GM04504 (cell line): ENCODE measurements at places on chromosomes 2 and 18.

GRCh38 chr2:147628971-147629421, 215.8 kb upstream of the ACVR2A start:
- DNase-seq, result no peak

DNA sequence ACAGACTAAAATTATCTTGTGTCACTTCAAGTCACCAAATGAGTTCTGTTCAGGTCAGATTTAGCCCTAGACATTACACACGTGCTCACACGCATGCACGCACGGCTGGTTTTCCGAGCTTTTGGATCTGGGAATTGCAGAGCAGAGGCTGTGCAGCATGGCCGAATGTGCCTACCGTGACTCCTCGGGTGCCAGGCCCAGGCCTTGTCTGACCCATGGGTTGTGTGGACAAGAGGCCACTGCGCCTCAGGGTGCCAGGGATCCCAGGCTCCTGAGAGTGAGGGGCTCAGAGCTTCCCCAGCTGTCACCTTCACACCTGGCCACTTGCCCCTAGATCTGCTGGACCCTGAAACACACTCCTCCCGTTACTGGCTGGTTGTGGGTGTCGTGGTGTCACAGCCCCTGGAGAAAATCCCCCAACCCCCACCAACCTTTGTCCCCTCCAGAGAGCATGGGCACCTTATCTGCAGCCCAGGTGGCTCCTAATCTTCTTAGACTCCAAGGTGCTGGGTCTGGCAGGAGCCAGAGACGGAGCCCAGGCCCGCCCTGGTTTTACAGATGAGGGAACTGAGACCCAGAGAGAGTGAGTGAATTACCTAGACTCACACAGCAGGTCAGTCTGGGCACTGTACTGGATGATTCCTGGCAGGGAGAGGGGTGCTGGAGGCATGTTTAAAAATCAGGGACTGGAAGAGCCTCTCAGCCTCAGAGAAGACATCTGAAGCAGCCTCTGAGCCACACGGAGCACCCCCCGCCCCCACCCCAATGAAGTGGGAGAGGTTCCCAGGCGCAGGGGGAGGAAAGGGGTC, 56.8 kb downstream of the ATOH8 start:
- DNase-seq, result no peak

GRCh38 chr2:190410166-190410565, 2.0 kb downstream of the MFSD6 start:
- no peak for DNase-seq

DNA sequence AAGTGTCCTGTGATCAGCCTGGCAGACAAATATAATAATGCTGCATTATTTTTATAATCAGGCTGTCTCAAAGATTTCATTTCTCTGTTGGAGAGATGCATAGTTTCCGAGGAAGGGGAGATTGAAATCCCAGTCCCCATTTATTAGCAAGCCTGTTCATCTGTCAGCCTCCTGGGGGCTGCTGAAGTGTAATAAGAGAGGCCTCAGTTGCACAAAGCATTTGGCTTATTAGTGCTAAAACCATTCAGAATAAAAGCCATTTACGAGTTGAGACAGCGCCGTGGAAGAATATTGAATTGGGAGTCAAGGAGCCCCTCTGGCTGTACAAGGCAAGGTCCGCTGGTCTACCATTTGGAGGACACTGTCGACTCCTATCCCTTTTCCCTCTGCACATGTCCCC, 6.1 kb downstream of the GPR39 start:
- no peak for DNase-seq

DNA sequence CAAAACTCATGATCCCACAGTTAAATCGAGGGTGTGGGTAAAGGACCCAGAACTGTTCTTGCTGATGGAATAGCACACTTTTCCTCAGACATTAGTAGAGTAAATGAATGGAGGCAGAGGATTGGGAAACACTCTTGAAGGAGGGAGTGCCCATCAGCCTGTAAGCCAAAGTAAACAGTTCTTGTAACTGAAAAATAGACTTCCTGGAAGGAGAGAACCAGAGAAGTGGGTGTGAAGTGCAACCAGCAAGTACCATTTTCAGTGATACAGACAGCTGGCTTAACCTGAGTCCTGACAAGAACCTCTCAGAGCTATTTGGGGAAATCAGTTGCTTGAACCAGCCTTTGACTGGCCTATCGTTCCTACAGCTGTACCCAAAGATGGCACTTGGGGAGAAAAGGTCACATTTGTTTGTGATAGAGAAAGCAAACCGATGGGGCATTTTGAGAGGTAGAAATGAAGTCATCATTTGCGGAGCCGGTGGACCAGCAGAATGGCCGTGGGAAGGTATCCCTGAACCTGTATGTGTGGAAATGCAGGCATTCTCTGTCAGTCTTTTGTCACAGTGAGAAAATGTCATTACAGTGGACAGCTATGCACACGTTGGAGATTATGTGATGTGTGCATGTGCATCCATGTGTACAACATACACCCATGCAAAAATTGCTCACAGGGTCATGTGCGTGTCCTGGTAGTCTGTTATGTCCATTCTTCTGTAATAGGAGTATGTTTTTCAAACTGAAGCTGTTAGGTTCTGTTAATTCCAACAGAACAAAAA, 17.8 kb downstream of the CRIM1 start:
- no peak for DNase-seq

GRCh38 chr2:34030273-34030672, 431.2 kb upstream of the FAM98A start:
- DNase-seq, result no peak

- DNase-seq, result no peak
These were observed 836.9 kb downstream of the MBD2 start for GRCh38 chr18:53387581-53387980.

GRCh38 chr2:63192169-63192888, 141.7 kb downstream of the OTX1 start:
- DNase-seq, result no peak

- DNase-seq, result no peak
These were observed 114.2 kb downstream of the ROCK1 start for GRCh38 chr18:20997371-20997770.

- no peak for DNase-seq
These were observed 4.9 kb downstream of the TANC1 start for GRCh38 chr2:158973116-158973956.

DNA sequence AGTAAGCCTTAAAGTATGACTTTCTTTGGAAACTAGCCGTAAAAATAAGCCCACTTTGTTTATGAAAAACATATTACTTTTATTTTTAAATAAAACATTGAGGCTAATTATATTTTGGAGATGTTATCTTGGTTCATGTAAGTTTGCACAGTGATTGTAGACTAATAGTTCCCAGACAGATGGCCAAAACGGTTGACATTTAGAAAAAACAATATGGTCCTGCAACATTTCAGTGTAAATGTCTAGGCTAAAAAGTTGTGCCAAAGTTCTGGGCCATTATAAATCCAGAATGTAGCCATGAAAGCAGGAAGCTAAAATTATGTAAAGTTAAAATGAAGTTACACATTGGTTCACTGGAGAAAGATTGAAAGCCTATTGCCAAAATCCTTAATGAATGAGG, 43.6 kb downstream of the SLC5A7 start:
- no peak for DNase-seq

- no peak for DNase-seq
These were observed 168.3 kb upstream of the VRK2 start for GRCh38 chr2:57878171-57878865.

DNA sequence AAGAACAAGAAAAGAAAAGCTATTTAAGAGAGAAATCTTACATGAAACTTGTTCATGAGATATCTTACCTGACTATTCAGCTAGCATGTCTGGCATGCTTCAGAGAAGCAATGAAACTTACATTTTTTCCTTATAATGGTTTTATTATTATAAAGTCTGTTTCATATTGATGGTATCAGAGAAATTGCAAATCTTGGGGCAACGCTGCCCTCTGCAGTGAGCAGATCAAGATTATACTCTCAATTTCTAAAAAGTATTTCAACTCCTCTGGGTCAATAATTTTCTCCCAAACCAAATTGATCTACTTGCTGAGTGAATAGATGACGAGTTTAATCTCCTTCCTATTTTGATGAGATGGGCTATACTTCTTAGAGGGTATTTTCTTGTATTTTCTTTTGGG, 235.6 kb downstream of the NUP35 start:
- no peak for DNase-seq
